Stimulated activated CD4-positive, alpha-beta T cell treated with anti-CD3 and anti-CD28 coated beads, TNF-alpha, amount 100 ng/mL, for 4 hours (primary cell): ENCODE measurements at places on chromosomes 5 and 9.
A peak's percentile ranks its signal among the peaks of the same experiment; 100 is the strongest.

GRCh38 chr9:87886210-87886932 is 3.7 kb downstream of the SPATA31E1 start:
- no peak for DNase-seq

- DNase-seq = peak; percentile 76
These were observed 12.2 kb upstream of the OR13J1 start for GRCh38 chr9:35882263-35882848.

- DNase-seq = no peak
These were observed 405.4 kb downstream of the TMEM232 start for GRCh38 chr5:110321117-110321516.

DNA sequence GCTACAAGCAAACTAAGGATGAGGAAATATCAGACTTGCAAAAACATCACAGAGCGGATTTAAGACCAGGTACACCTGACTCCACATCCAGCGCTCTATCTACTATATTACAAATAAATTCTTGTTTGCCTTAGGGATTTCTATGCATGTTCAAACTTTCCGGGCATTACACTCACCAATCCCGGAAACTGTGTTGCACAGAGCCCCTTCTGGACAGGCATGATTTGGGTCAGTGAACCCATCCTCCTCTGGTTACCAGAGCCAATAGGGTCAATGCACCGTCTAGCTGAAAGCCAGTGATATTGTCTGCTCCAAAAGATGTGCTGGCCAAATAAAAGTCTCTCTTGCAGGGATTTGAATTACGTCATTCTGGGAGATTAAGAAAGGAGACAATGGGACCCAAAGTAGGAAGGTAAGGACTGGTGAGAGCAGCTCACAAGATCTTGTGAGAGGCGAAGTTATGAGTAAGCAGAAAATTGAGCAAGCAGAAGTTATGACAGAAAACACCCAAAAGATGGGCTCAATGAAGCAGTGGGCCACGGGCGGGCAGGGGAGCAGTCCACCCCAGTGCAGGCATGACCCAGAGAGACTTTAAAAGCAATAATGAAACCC is 155.8 kb upstream of the RAI14 start:
- no peak for DNase-seq

- no peak for DNase-seq
These were observed 270.2 kb upstream of the KLF4 start for GRCh38 chr9:107759823-107760166.

DNA sequence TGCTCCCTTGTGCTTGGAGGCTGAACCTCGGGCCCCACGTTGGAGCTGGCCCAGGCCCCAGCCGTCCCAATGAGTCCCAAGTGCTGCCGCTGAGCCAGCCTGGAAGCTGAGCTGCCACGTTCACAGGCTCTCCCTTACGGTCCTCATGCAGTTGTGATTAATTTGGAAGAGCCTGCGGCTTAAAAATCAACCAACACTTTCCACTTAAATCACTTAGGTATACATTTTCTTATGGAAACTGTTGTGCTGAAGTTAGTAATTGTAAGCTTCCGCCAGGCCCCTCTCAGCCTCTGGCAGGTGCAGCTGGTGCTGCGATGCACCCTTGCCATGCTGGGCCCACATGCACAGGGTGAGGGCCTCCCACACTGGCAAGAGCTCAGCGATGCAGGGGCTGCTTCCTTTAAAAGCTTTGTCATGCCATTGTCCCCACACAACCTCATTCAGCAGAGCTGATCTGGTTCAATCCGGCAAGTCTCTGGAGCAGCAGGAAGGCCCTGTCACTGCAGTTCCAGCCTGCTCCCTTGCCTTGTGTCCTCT is 61.0 kb downstream of the IPPK start:
- DNase-seq = no peak

GRCh38 chr9:113538131-113538530 is 74.6 kb downstream of the RGS3 start:
- no peak for DNase-seq

DNA sequence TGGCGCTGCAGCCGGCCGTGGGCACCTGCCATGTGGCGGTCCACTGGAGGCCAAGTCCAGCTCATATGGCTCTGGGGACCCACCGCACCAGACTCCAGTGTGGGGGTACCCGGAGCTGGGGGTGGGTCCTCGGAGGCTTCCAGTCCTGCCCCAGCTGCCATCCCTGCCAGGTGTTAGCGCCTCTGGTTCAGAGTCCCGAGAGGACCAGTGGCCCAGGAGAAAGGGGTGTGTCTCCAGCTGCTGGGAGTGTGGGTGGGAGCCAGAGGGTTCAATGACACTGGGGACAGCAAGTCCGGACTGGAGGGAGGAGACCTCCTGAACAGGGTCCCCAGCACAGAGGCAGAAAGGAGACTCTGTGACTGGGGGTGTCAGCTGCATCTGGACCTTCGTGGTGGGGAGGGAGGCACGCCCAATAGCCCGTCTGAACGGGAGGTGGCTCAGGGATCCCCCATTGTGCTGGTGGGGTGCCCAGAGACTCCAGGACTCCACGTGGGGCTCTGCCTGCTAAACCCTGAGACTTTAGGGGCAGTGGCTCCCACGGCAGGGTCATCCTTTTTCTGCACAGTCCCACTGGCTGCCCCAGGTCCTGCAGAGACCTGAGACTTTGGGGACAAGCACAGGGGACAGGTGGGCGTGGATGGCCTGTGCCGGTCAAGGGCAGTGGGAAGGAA is 2.4 kb upstream of the AHRR start:
- no peak for DNase-seq

DNA sequence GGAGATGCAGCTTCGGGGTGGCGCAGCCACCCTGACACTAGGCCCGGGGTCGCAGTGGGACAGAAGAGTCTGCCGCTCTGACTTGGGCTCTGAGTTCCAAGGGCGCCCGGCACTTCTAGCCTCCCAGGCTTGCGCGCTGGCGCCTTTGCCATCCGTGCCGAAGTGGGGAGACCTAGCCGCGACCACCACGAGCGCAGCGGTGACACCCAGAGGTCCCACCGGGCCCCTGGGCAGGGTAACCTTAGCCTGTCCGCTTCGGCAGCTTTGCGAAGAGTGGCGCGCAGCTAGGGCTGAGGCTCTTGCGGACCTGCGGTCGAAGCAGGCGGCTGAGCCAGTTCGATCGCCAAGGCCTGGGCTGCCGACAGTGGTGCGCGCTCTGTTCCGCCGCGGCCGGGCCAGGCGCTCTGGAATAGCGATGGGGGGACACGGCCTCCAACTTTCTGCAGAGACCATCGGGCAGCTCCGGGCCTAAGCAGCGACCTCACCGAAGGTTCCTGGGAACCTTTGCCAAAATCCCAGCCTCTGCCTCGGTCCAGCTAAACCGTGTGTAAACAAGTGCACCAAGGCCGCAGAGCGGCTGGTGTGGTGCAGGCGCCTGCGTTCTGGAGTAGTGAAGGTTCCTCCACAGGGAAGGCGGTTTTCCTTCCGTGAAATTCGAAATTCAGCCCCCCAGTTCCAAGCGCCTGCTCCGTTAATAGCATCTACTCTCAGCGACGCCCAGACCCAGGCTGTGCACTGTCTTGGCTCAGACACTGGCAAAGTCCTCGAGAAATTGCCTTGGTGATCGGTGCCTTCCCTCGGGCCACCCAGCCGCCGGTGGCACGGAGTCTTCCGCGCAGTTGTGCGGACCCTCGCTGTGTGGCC is 7.4 kb downstream of the TLX3 start:
- no peak for DNase-seq

DNA sequence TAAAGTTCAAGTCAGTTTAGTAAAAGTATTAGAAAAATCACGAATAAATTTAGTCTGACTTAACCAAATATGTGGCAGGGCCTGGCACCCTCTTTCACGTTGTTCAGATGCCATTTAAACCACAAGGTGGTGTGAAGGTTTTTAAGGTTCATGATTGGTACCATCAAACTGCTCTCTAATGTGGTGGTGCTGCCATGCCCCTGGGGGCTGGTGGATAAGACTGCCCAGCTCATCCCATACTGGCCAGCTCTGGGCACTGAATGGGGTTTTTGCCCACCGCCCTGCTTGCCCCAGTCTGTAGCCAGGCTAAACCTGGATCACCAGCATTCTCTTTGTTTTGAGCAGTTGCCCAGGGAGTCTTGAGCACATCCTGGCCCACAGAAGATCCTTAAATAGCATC is 159.3 kb downstream of the GABBR2 start:
- DNase-seq = no peak

DNA sequence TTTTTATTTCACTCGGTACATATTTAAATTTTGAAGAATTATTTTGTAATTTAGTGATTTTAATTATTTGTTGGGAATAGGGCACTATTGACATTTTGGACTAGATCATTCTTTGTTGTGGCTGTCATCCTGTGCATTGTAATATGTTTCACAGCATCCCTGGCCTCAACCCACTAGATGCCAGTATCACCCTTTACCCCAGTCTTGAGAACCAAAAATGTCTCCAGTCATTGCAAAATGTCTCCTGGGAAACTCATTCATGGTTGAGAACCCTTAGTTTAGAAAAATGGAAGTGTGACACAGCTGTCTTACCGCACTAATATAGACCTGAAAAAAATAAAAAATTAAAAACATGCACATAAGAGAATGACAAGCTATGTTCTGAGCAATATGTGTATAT is 88.4 kb upstream of the CCDC152 start:
- DNase-seq = no peak

DNA sequence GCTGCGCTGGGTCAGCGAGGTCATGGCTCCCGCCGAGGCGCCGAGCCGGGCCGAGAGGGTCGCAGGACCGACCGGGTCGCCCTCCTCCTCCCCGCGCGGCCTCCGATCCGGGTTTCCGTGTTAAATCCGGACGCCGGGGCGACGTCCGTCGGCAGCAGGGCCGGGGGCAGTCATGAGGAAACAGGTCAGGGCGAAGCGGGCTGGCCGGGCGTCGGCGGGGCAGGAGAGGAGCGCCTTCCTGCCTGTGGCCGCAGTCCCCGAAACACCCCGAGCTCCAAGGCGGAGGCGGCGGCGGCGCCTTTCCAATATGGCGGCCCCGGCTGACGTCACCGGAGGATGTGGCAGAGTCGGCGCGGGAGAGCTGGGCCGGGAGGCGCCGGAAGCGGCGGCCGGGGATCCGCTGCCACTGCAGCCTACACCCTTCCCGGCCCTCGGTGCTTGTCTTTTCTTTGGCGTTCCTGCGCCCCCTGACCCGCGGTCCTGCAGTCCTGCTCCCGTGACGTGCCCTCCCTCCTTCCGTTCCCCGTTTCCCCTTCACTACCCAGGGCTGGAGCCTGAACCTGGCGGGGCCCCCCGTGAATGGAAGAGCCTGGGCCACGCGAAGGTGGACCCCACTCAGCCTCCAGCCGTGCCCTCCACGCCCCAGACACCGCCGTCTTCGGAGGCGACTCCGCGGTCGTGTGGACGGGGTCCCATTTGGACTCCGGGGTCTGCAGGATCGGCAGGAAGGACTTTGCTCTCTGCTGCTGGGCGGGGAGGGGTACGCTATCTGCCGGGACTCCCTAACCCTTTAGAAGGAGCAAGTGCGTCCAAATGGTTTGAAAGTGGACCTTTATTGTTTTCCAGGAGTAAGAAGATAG is at the start of gene GOLPH3:
Gene GOLPH3 (minus strand): TSS at position 309 of the 860 bp plus-strand sequence. CDS start 285 bp downstream, at position 24.
- DNase-seq = peak; percentile 84

DNA sequence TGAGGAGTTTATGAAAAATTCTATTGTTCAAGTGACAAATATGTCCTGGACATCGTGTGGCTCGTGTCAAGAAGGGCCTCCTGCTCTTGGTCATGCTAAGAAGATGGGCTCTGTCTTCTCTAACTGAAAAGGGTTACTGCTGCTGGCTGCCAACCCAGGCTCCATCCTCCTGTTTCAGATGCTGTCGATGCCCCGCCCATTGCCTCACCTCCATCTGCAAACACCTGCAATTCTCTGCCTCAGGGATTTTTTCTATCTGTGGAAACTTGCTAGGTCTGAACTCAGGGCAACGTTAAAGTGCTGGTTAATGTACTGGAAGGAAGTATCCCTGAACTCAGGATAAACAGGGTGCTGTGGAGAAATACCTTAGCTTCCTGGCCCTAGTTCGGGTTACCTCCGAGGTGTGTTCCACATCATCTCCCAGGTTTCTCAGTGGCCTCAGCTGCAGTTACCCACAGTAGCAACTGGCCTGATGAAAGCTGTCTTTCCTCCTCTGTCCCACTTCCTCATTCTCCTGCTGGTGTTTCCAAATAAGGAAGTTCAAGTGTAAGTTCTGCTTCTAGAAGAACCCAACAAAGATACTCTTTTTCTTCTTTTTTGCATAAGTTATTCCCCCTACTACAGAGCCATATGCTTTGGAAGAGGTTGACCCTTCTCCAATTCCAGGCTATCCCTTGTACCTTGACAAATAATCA is 151.7 kb upstream of the SMIM23 start:
- no peak for DNase-seq

DNA sequence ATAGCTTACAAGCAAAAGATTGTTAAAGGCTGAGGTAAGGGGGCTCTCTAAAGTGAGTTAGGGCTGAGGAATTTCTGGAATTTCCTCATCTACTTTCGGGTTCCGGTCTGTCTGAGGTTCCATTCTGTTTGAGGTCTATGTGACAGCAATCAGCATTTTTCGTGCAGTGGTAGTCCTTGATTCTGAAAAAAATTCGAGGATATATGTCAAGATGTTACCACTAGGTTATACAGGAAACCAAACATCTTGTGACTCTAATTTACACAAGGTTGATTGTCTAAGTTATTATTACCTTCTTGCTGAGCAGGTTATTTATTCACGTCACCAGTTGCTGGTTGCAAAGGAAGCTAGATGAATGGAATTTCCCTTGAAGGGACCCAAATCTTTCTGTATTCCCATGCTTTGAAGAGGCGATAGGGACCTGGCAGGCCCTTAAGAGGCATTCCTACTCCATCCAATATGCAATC is 35.2 kb downstream of the RLN2 start:
- no peak for DNase-seq

DNA sequence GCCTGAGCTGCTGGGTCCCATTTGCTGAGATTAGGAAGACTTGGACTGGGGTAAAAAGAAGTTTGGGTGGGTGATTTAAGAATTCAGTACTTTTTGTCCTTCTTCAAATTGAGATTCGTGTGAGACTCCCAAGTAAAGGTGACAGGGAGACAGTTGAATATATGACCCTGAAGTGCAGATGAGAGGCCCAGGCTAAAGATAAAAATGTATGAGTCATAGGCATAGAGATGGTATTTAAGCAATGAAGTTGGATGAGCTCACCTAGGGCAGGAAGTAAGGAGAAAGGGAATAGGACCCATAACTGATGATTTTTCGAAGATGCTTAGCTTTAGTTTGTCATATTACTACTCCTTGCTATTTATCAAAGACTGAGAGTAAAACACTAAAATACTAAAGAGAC is 255.9 kb upstream of the ADRA1B start:
- DNase-seq = no peak

GRCh38 chr5:141872496-141873356 is 5.5 kb downstream of the PCDH1 start:
- DNase-seq = no peak

- no peak for DNase-seq
These were observed 198.7 kb upstream of the KLF9 start for GRCh38 chr9:70613024-70613768.

DNA sequence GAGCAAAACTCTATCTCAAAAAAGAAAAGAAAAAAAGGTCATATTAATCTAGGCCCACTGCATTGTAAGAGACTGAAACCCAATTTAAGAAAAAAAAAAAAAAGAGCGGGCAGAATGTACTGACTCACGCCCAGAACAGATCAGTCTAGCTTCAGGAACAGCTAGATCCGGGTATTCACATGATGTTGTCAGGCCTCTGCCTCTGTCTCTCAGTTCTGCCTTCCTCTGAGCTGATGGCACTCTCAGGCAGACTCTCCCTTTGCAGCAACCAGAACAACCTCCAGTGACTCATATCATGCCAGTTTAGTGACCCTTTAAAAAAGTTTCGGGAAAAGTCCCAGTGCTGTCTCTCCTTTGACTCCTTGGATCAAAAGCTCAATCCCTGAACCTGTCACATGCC is 53.0 kb downstream of the NEURL1B start:
- DNase-seq = no peak
